ENCODE measurements at places on chromosomes 5 and 9.
A peak's percentile ranks its signal among the peaks of the same experiment; 100 is the strongest.

GRCh38 chr9:95004411-95005277 lies 278.1 kb downstream of the AOPEP start:
- DNase-seq, result peak; percentile 35

- no peak for DNase-seq
Measured at GRCh38 chr9:20632705-20633104, 10.4 kb upstream of the MLLT3 start.

DNA sequence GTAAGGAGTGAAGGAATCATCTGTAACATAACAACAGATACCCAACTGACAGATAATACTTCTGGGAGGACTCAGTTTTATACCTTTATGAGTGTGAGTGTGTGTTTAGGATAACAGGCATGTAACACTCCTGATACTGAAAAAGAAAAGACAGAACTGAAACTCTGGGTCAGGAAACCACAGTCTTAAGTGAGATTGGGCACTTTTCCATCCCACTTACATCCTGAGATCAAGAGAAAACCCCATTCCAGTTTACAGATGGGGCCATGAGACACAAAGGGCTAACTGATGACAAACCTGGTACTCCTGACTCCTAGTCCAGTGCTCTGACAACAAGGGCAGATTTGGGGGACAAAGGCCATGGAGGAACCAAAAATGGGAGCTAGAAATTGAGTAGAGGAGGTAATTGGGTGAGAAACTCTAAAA lies 18.0 kb downstream of the IL5 start:
- no peak for DNase-seq

DNA sequence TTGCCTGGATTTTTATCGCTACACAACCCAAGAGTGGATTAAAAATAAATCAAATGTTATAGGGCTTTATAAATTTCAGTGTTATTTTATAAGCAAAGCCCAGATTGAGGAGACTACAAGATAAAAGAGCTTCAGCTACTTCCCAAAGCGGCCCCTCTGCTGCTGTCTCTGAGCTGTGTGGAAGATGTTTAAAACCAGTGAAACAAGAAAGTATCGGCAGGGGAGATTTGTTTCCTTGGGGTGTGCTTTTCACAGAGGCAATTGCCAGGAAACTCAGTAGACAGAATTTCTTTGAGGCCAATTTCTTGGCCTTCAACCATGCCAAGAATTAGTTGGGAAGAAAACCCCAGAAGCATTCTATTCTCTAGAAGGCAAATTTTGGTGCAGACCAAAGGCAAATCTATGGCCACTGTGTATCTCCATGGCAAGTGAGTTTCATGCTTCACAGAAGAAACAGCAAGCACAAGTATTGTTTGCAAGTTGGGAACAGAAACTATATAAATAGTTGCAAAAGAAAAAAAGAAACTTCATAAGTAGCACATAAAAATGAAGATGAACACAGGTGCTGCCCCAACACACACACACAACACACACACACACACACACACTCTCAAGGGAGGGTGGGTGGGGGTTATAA lies 197.2 kb downstream of the PARP8 start:
- no peak for DNase-seq

- peak; percentile 92 for DNase-seq
Measured at GRCh38 chr5:82388181-82388580, 110.0 kb upstream of the RPS23 start.

- peak; percentile 58 for DNase-seq
Measured at GRCh38 chr5:9239071-9239470, 306.8 kb downstream of the SEMA5A start.

GRCh38 chr9:89919171-89919681 lies 314.4 kb downstream of the GADD45G start:
- DNase-seq, result peak; percentile 32

- peak; percentile 4 for DNase-seq
Measured at GRCh38 chr5:13944560-13945199, at the start of gene DNAH5. TSS of gene DNAH5 (minus strand) at chr5:13944688. CDS start at chr5:13944438, 250 bp downstream.

GRCh38 chr9:125468646-125469045 lies 207.0 kb downstream of the GAPVD1 start:
- no peak for DNase-seq
